ENCODE measurements at places on chromosomes 2 and 18.

DNA sequence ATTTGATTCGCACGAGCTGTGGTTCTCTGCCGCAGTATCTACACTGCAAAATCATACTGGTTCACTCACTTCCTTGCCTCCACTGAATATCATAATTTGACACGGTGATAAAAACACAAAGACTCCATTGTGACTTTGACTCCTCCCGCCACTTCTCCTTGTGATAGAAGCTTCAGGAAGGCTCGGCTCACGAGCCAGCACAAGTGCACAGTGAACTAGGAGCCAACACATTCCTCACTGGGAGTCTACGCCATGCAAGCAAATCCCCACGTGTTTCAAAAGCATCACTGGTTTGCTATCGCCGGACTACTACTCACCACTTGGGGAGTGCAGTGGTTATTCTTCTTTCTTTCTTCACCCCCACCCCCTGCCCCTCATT is 293.3 kb upstream of the PARD3B start:
- no peak for DNase-seq

- no peak for DNase-seq
Measured at GRCh38 chr18:8389391-8390340, 219.6 kb upstream of the RAB12 start.

GRCh38 chr2:30282081-30282480 is 50.7 kb downstream of the LBH start:
- no peak for DNase-seq

- no peak for DNase-seq
Measured at GRCh38 chr2:219149667-219150066, 10.9 kb downstream of the NHEJ1 start.

GRCh38 chr2:40087434-40087833 is 308.4 kb upstream of the THUMPD2 start:
- DNase-seq: no peak

DNA sequence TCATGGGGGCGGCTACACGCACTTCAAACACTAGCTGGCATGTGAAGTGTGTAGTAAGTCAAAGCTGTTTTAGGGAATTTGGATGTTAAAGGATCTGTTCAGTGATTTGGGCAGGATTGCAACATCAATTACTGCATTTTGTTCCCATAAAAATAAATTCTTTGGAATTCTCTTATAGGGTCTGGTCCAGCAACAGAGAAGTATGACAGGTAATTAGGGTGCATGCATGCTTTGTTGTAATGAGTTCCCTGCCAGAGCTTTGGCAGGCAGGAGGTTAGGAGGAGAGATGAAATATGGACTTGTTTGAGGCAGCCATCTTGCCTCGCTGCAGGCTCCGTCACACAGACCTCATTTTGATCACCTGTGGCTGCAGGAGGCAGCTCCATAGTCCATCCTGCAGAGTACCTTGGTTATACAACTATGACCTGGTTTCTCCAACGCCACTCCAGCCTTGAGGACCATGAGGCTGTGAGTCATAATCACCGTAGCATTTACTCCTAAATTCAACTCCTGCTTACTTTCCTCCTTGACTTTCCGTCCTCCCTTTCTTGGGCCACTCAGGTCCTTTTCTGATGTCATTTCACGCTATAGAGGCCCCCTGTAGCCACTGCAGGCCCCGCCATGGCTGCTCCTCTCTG is 26.5 kb upstream of the EML4 start:
- no peak for DNase-seq
